ENCODE measurements at places on chromosomes 4 and X.

DNA sequence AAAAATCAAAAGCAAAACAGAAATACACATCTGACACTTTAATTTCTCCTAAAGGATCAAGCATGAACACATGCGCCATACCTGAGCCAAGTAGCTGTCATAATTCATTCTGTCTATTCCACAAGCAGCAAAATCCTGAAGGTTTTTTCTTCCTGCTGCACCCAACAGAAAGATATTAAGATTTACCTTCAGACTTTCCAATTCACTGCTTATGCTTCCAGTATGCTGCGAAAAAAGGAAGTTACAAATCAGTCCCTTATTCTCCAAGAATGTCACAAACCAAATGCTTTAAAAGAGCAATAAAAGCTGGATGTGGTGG, 29.2 kb upstream of the FGFBP2 start:
- DNase-seq: no peak
- H3K27ac ChIP-seq: no peak overlapping the region
- H3K27me3 ChIP-seq: no peaks in the 10 kb centered on the region
- no peaks in the 10 kb centered on the region for H3K4me1 ChIP-seq

- no peak overlapping the region for H3K4me3 ChIP-seq
- no peaks in the 10 kb centered on the region for H3K36me3 ChIP-seq
- no peak overlapping the region for H3K27ac ChIP-seq
- no peaks in the 10 kb centered on the region for H3K4me1 ChIP-seq
- H3K27me3 ChIP-seq: no peaks in the 10 kb centered on the region
- DNase-seq: no peak
Observed at GRCh38 chr4:26077756-26078155, 163.7 kb downstream of the SMIM20 start.

DNA sequence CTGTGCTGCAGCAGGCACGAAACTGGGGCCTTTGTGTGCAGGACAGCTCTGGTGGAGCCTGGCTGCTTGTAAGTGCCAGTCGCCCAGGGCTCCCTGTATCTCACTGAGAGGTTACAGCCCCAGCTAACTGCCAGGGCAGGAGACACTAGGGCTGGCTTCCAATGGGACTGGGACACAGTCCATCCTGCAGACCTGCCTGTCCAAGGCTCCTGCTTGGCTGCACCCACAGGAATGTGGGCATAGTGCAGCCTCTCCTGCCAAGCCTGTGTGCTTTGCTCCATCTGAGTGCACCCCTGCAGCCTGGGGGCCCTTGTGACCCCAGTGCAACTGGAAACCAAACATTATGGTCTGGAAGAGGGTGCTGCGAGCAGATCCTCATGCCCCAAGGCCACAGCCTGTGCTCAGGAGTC, 144.0 kb downstream of the ADAM29 start:
- no peaks in the 10 kb centered on the region for H3K27me3 ChIP-seq
- no peak overlapping the region for H3K4me3 ChIP-seq

DNA sequence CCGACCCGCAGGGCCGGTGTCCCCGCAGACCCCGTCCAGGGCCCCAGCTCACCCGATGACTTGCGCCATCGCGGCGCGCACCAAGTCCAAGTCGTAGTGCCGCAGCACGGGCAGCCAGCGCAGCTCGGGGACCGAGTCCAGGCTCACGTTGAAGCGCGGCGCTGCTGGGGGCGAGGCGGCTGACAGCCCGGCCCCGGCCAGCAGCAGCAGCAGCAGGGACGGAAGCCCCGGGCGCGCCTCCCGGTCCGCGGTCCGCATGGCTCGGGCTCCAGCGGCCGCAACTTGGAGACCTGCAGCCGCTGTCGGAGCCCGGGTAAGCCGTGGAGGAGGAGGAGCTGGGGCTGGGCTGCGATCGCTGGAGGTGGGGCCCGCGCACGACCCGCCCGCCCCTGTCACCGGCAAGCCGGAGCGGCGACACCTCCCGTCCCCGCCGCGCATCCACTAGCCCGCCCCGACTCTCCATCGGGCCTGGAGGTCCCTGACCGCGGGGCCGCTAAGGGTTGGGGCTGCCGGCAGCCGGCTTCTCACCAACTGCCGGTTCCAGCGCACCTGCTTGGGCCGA, at the start of gene NAAA:
TSS of gene NAAA (minus strand) at position 322 of the 562 bp plus-strand sequence. CDS start at position 258, 64 bp downstream.
- H3K27me3 ChIP-seq: no peaks in the 10 kb centered on the region
- H3K27ac ChIP-seq: no peak within 1 kb of the TSS
- H3K36me3 ChIP-seq: no peaks in the 10 kb centered on the region
- peak within 1 kb of the TSS; percentile 78 for H3K4me3 ChIP-seq
- H3K4me1 ChIP-seq: no peaks in the 10 kb centered on the region
- DNase-seq: no peak

DNA sequence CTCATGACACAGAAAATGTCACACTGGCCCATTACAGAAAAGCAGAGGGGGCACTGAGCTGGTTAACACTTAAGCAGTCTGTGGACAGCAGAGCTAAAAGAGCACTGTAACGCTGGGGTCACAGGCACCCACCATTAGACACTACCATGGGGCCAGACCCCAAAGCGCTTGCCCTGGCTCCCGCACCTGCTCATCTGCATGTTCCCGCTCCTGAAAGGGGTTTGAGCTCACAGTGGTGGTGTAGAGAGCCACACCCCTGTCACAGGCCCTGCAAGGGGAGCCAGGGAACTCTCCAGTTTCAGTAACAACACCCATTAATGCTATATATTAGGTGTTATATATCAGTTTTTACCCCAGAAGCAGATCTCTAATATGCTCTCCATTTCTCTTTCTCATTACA, 187.0 kb downstream of the ANKRD50 start:
- H3K36me3 ChIP-seq: no peaks in the 10 kb centered on the region
- no peak overlapping the region for H3K27ac ChIP-seq
- no peak for DNase-seq
- H3K4me1 ChIP-seq: no peaks in the 10 kb centered on the region

DNA sequence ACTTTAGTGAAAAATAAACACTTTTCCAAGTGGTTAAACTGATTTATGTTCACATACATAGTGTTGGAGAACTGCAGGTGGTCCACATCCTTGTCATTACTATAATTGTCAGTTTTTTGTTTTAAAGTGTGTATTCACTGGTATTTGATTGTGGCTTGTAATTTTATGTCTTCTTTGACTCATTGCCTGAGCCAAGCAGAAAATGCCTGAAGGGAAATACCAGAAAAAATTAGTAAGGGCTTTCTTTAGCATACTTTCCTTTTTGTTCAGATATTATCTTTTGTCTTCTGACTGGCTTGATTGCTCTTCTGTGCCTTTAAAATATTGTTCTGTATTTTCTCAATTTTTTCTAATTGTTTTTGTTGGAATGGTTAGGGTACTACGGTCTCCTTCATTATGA, 981.3 kb downstream of the C4orf33 start:
- no peak overlapping the region for H3K4me3 ChIP-seq
- H3K27me3 ChIP-seq: no peaks in the 10 kb centered on the region
- no peaks in the 10 kb centered on the region for H3K36me3 ChIP-seq
- H3K27ac ChIP-seq: no peak overlapping the region
- no peak for DNase-seq

DNA sequence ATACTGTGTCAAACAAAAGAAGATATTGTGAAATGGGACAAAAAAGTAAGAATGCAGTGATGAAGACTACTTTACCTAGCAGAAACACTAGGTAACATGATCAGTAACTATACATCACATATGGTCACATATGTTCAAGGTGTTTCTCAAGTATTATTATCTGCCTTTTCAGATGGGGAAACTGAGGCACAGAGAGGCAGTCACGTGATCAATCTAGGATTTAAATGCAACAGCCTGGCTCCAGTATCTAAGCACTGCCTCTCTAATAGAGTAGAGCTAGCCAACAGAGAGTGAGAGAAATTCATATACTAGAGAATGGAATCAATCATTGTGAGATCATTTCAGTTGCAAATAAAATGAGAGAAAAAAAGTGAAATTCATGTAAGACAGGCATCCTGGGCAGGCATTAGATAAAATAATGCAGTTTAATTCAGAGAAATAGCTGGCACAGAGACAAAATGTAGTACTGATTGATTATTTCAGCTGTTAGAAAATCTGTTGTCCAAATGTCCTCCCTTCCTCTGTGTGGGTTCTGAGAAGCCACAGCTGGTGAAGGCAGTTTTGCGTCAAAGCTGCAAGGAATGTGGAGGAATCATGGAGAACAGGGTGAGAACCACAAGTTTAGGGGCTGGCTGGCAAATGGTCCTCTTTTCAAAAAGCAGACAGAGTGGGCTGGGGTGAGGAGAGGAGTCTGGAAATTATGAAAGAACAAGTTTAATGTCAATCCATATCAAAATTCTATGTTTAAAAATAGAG, 26.0 kb downstream of the SMIM43 start:
- H3K4me1 ChIP-seq: no peaks in the 10 kb centered on the region
- no peaks in the 10 kb centered on the region for H3K36me3 ChIP-seq
- H3K27ac ChIP-seq: no peak overlapping the region
- no peak for DNase-seq

DNA sequence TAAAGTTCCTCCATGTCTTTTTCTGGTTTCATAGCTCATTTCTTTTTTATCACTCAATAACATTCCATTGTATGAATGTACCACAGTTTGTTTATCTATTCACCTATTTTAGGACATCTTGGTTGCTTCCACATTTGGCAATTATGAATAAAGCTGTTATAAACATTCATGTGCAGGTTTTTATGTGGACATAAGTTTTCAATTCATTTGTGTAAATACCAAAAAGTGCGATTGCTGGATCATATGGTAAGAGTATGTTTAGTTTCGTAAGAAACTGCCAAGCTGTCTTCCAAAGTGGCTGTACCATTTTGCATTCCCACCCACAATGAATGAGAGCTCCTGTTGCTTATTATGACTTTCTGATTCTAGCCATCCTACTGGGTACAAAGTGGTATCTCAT, 36.3 kb upstream of the ZFX start:
- DNase-seq: no peak
- no peaks in the 10 kb centered on the region for H3K4me1 ChIP-seq
- no peaks in the 10 kb centered on the region for H3K27me3 ChIP-seq
- no peaks in the 10 kb centered on the region for H3K36me3 ChIP-seq
- no peak overlapping the region for H3K27ac ChIP-seq
- no peak overlapping the region for H3K4me3 ChIP-seq

GRCh38 chr4:76306882-76307659, 538 bp downstream of the STBD1 start:
- no peak overlapping the region for H3K27ac ChIP-seq
- H3K36me3 ChIP-seq: 0 out of 2 replicates have a peak, but pooled peaks cover 5% of the 10 kb centered on the region
- H3K4me3 ChIP-seq: peak overlapping the region; percentile 79

GRCh38 chr4:3225936-3226335, 23.0 kb upstream of the MSANTD1 start:
- no peak overlapping the region for H3K27ac ChIP-seq
- peaks cover 27% of the 10 kb centered on the region for H3K36me3 ChIP-seq
- no peaks in the 10 kb centered on the region for H3K27me3 ChIP-seq
- no peaks in the 10 kb centered on the region for H3K4me1 ChIP-seq

- no peak overlapping the region for H3K4me3 ChIP-seq
- DNase-seq: no peak
- no peak overlapping the region for H3K27ac ChIP-seq
- H3K27me3 ChIP-seq: no peaks in the 10 kb centered on the region
- H3K4me1 ChIP-seq: peaks cover 2% of the 10 kb centered on the region
- no peaks in the 10 kb centered on the region for H3K36me3 ChIP-seq
Observed at GRCh38 chr4:81754169-81754568, 282.5 kb upstream of the RASGEF1B start.

- no peak for DNase-seq
- no peaks in the 10 kb centered on the region for H3K4me1 ChIP-seq
- H3K27me3 ChIP-seq: no peaks in the 10 kb centered on the region
- no peaks in the 10 kb centered on the region for H3K36me3 ChIP-seq
- H3K27ac ChIP-seq: no peak overlapping the region
Observed at GRCh38 chr4:148225639-148226038, 216.6 kb downstream of the NR3C2 start.

- no peak overlapping the region for H3K4me3 ChIP-seq
- no peak overlapping the region for H3K27ac ChIP-seq
- H3K36me3 ChIP-seq: no peaks in the 10 kb centered on the region
- H3K27me3 ChIP-seq: no peaks in the 10 kb centered on the region
- DNase-seq: no peak
Observed at GRCh38 chrX:50905334-50905733, 5.2 kb upstream of the BMP15 start.

DNA sequence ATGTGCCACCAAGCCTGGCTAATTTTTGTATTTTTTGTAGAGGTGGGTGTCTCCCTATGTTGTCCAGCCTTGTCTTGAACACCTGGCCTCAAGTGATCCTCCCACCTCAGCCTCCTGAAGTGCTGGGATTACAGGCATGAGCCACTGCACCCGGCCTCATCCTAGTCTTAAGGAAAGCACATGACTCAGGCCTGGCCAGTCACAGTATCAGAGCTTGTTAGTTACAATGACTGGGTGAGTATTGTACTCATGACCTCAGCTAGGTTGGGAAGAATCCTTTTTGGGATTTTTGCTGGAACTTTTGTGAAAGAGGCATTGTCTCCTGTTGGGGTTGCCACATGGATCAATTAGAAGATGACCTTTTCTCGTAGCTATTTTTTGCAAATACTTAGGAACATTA, 292.8 kb downstream of the RAPGEF2 start:
- H3K27me3 ChIP-seq: no peaks in the 10 kb centered on the region
- DNase-seq: no peak
- no peaks in the 10 kb centered on the region for H3K36me3 ChIP-seq
- H3K4me3 ChIP-seq: no peak overlapping the region

GRCh38 chr4:161990721-161991120, 173.1 kb downstream of the FSTL5 start:
- no peaks in the 10 kb centered on the region for H3K36me3 ChIP-seq
- no peak overlapping the region for H3K4me3 ChIP-seq
- DNase-seq: no peak
- no peaks in the 10 kb centered on the region for H3K27me3 ChIP-seq
- no peak overlapping the region for H3K27ac ChIP-seq

DNA sequence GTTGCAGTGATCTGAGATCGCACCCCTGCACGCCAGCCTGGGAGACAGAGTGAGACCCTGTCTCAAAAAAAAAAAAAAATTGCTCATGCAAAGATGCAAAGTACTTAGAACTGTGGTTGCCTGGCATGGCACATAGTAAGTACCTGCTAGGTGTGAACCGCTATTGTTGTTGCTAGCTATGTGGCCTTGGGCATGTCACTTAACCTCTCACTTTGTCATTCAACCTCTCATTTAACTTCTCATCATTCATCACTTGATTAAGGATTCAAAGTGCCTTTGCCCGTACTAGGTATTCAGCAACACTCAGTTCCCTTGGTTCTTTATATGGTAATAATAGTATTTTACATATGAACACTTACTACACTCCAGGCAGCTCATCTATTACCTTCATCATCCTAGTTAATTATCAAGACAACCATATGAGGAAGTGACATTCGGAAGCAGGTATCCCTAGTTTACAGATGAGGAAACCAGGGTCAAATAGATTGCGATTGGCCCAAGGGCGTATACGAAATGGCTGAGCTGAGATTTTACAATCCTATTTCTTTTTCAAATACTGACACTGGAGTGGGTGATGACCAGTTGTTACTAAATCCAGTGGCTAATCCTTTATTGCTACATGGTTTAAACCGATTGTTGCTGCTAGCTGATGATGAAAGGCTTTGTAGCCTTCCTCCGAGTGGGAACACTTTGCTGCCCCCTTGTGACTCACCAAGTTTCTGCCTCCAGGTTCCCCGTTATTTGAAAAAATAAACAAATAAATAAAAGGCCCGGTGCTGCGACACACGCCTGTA, 28.8 kb upstream of the SOWAHD start:
- DNase-seq: no peak
- H3K36me3 ChIP-seq: no peaks in the 10 kb centered on the region
- no peaks in the 10 kb centered on the region for H3K27me3 ChIP-seq
- H3K4me3 ChIP-seq: no peak overlapping the region

- H3K4me1 ChIP-seq: no peaks in the 10 kb centered on the region
- no peaks in the 10 kb centered on the region for H3K36me3 ChIP-seq
- H3K27me3 ChIP-seq: no peaks in the 10 kb centered on the region
- no peak overlapping the region for H3K4me3 ChIP-seq
- no peak for DNase-seq
- no peak overlapping the region for H3K27ac ChIP-seq
Observed at GRCh38 chr4:128974136-128974581, 119.2 kb downstream of the SCLT1 start.
